Thymus (tissue), 14 donors: ENCODE measurements at places on chromosomes 11 and 22. TPM values are rescaled to one million over a fixed set of nuclear protein-coding genes. Genes with fewer than 3 reads are reported as not detected.

- DNase-seq = no peak
Measured at GRCh38 chr11:77993902-77994301, 566 bp downstream of the INTS4 start.

The FAT3 gene
- 1.1 TPM for total RNA-seq

The OR8D4 gene
- not detected for total RNA-seq

The ARHGAP20 gene
- total RNA-seq = 0.57 TPM

The RASSF7 gene
- 22.5 TPM for total RNA-seq

The CKAP5 gene
- 46.9 TPM for total RNA-seq

DNA sequence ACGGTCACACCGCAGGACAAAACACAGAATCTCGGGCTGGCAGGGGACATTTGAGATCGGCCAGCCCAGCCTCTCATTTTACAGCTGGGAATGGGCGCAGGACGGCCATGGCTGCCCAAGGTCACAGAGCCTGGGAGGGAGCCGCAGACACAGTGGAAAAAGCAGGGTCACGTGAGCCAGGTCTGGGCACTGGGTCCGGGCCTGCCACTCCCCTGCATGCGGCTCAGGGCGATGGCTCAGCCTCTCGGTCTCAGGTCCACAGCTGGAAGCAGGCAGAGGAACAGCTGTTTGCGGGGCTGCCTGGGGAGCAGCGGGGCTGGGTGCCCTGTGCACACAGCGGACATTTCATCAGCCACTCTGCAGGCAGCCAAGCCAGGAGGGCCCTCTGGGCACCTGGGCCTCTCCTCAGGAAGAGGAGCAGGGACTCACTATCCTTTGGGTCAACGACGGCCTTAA is 10.4 kb upstream of the PPARA start:
- no peak for DNase-seq
